Activated T-cell treated with anti-CD3 and anti-CD28 coated beads, Interleukin-2, amount 50 U/mL, for 72 hours (primary cell): ENCODE measurements at places on chromosomes 7 and 10. TPM values are rescaled to one million over a fixed set of nuclear protein-coding genes. Genes with fewer than 3 reads are reported as not detected.
A peak's percentile ranks its signal among the peaks of the same experiment; 100 is the strongest.

DNA sequence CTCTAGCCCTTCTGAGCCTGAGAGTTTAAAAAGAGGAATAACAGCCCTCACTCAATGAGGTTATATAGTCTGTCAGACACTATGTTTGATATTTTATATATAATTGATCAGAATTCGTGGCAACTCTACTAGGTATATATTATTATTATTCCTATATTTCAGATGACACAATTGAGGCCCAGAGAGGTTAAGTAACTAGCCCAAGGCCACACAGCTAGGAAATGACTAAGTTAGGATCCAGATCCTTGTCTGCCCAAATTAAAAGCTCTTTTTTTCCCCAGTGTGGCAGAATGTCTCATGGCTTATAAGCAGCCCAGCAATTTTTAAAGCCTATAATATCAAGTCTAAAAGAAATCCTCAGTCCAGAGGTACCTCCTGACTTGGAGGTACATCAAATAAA lies 1119.9 kb upstream of the AUTS2 start:
- no peaks in the 10 kb centered on the region for H3K27me3 ChIP-seq
- DNase-seq = no peak
- H3K36me3 ChIP-seq = no peaks in the 10 kb centered on the region
- no peak overlapping the region for H3K4me3 ChIP-seq

GRCh38 chr7:29884399-29885272 lies 78.3 kb downstream of the WIPF3 start:
- H3K36me3 ChIP-seq = no peaks in the 10 kb centered on the region
- H3K4me1 ChIP-seq = peaks cover 9% of the 10 kb centered on the region
- H3K4me3 ChIP-seq = no peak overlapping the region
- DNase-seq = no peak
- H3K27me3 ChIP-seq = no peaks in the 10 kb centered on the region

DNA sequence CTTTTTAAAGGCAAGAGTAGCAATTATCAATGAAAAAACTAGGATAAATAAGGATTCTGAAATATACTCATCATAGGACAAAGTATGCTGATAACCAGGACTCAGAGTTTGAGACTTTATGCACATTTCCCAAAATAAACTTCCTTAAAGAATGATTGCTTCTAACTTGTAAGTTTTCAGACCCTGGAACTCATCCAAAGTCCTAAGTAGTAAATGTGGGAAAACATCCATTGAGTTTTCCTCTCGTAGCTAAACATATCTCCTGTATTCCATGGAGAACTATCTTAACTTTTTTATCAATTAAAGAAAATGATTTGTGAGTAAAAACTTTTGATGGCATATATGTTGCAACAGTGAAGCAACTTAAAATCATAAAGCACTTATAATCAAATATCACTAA lies 285.2 kb upstream of the KLF6 start:
- H3K4me1 ChIP-seq = peaks cover 9% of the 10 kb centered on the region
- DNase-seq = no peak
- no peak overlapping the region for H3K27ac ChIP-seq

GRCh38 chr7:158904599-158904998 lies 48.2 kb downstream of the DYNC2I1 start:
- peaks cover 2% of the 10 kb centered on the region for H3K36me3 ChIP-seq
- H3K4me3 ChIP-seq = no peak overlapping the region
- H3K27me3 ChIP-seq = no peaks in the 10 kb centered on the region
- DNase-seq = no peak
- H3K4me1 ChIP-seq = peaks cover 10% of the 10 kb centered on the region

- H3K27me3 ChIP-seq = no peaks in the 10 kb centered on the region
- no peak overlapping the region for H3K27ac ChIP-seq
- H3K4me3 ChIP-seq = no peak overlapping the region
- DNase-seq = no peak
- no peaks in the 10 kb centered on the region for H3K4me1 ChIP-seq
- H3K36me3 ChIP-seq = no peaks in the 10 kb centered on the region
Observed at GRCh38 chr7:152847386-152847908, 87.9 kb downstream of the ACTR3B start.

- no peaks in the 10 kb centered on the region for H3K27me3 ChIP-seq
- no peak overlapping the region for H3K27ac ChIP-seq
- H3K36me3 ChIP-seq = peaks cover 3% of the 10 kb centered on the region
- H3K4me1 ChIP-seq = no peaks in the 10 kb centered on the region
- H3K4me3 ChIP-seq = no peak overlapping the region
Observed at GRCh38 chr10:95880704-95881103, 27.1 kb upstream of the CC2D2B start.

DNA sequence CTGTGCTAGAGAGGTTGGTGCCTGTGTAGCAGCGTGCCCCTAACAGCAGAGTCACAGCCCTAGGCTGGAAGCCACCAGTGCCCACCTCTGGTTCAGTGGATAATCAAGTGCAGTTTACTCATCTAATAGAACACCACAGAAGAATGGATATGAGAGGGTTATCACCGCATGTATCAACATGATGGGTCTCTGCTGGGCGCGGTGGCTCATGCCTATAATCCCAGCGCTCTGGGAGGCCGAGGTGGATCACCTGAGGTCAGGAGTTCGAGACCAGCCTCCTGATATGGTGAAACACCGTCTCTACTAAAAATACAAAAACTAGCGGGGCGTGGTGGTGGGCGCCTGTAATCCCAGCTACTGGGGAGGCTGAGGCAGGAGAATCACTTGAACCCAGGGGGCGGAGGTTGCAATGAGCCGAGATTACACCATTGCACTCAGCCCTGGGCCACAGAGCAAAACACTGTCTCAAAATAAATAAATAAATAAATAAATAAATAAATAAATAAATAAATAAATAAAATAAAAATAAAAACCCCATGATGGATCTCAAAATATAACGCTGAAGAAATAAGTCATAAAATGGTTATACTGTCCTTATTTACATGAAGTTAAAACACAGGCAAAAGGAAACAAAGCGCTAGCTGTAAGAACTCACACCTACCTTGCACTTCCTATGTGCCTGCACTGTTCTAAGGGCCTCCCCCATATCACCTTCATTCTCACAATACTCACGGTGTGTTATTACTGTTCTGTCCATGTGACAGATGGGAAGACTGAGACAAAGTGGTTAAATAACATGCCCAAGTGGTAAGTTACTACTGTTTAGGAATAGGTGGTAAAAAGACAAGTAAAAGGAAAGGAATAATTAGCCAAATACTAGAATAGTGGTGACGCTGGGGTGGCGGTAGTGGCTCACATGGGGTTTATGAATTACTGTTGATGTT lies 70.9 kb downstream of the AMZ1 start:
- no peaks in the 10 kb centered on the region for H3K27me3 ChIP-seq
- peaks cover 53% of the 10 kb centered on the region for H3K4me1 ChIP-seq
- no peak for DNase-seq
- H3K4me3 ChIP-seq = peak overlapping the region; percentile 71
- peaks cover 22% of the 10 kb centered on the region for H3K36me3 ChIP-seq

GRCh38 chr10:31757831-31758230 lies 170.8 kb downstream of the ARHGAP12 start:
- H3K27ac ChIP-seq = no peak overlapping the region
- no peak overlapping the region for H3K4me3 ChIP-seq
- H3K27me3 ChIP-seq = no peaks in the 10 kb centered on the region
- DNase-seq = no peak
- H3K36me3 ChIP-seq = peaks cover 3% of the 10 kb centered on the region
- peaks cover 35% of the 10 kb centered on the region for H3K4me1 ChIP-seq

- DNase-seq = no peak
- H3K36me3 ChIP-seq = no peaks in the 10 kb centered on the region
- H3K27ac ChIP-seq = no peak overlapping the region
- H3K4me3 ChIP-seq = no peak overlapping the region
Observed at GRCh38 chr10:107899075-107899474, 734.6 kb upstream of the SORCS1 start.

DNA sequence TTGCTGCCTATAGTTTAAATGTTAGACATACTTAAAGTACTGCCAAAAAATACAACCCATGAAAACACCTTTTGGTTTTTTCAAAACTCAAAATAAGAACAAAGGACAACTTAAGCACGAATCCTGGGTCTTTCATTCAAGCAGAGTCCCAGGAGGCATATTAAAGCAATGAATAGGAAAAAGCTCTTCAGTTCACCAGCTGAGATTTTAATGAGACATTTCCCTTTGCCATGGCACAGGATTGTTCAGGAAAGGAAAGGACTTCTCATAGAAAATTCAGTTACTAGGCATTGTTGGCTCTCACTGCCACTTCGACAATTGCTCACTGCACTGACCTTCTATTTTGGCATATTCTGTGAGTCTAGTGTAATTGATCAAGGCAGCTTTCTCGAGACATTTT lies 133.5 kb upstream of the FEZF1 start:
- no peaks in the 10 kb centered on the region for H3K4me1 ChIP-seq
- H3K4me3 ChIP-seq = no peak overlapping the region
- H3K27me3 ChIP-seq = no peaks in the 10 kb centered on the region
- no peak for DNase-seq

- H3K27ac ChIP-seq = no peak overlapping the region
- no peaks in the 10 kb centered on the region for H3K4me1 ChIP-seq
- no peak for DNase-seq
- no peak overlapping the region for H3K4me3 ChIP-seq
Observed at GRCh38 chr10:88181902-88182600, 318.6 kb downstream of the PTEN start.

DNA sequence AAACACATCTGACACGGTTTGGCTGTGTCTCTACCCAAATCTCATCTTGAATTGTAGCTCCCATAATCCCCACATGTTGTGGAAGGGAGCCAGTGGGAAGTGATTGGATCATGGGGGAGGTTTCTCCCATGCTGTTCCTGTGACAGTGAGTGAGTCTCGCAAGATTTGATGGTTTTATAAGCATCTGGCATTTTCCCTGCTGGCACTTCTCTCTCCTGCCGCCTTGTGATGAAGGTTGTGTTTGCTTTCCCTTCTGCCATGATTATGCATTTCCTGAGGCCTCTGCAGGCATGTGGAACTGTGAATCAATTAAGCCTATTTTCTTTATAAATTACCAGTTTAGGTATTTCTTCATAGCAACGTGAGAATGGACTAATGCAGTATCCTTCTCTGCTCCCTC lies 5.9 kb upstream of the HTR5A start:
- H3K36me3 ChIP-seq = no peaks in the 10 kb centered on the region
- H3K4me3 ChIP-seq = no peak overlapping the region
- peaks cover 46% of the 10 kb centered on the region for H3K27me3 ChIP-seq
- DNase-seq = no peak

- DNase-seq = no peak
- peaks cover 5% of the 10 kb centered on the region for H3K36me3 ChIP-seq
- no peak overlapping the region for H3K4me3 ChIP-seq
Observed at GRCh38 chr7:66330961-66331360, 125.8 kb downstream of the TPST1 start.

GRCh38 chr10:113808168-113808567 lies 45.7 kb downstream of the DCLRE1A start:
- peaks cover 32% of the 10 kb centered on the region for H3K27me3 ChIP-seq
- H3K27ac ChIP-seq = no peak overlapping the region
- no peak for DNase-seq
- no peaks in the 10 kb centered on the region for H3K4me1 ChIP-seq
- no peak overlapping the region for H3K4me3 ChIP-seq
- no peaks in the 10 kb centered on the region for H3K36me3 ChIP-seq

DNA sequence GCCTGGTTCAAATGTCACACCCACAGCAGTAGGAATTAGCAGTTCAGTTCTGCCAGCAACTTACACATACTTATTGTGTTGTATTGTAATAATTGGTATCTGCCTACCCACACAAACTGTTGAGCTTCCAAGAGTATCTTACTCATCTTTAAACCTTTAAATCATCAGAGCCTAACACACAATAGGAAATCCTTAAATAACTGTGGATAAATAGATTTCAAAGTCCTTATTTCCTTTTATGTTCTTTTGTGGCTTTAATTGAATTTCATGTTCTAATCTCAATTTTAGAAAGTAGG lies 3.9 kb downstream of the CASD1 start:
- H3K4me3 ChIP-seq = peak overlapping the region; percentile 30
- no peak overlapping the region for H3K27ac ChIP-seq

DNA sequence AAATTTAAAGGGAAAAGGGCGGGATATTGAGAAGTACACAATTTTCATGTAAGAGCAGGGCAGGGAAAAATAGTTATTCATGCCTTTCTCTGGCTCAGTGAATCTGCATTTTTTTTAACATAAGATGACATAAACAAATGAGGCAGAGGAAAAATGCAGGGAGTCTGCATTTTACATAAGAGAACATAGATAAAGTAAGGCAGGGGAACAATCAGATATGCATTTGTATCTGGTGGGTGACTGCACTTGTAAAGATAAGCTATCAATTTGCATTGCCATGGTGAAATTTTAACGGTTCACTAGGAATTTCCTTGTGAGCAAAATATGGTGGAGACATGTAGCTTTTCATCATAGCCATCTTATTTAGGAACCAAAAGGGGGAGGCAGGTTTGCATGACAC lies 33.5 kb downstream of the ALOX5 start:
- peaks cover 12% of the 10 kb centered on the region for H3K27me3 ChIP-seq
- H3K4me1 ChIP-seq = no peaks in the 10 kb centered on the region
- H3K4me3 ChIP-seq = no peak overlapping the region
- no peaks in the 10 kb centered on the region for H3K36me3 ChIP-seq

- H3K4me1 ChIP-seq = peaks cover 92% of the 10 kb centered on the region
- peak overlapping the region; percentile 61 for H3K4me3 ChIP-seq
- peak overlapping the region; percentile 97 for H3K27ac ChIP-seq
- H3K36me3 ChIP-seq = peaks cover 14% of the 10 kb centered on the region
- no peaks in the 10 kb centered on the region for H3K27me3 ChIP-seq
- DNase-seq = peak; percentile 61
Observed at GRCh38 chr10:62185919-62186692, 82.5 kb downstream of the RTKN2 start.

DNA sequence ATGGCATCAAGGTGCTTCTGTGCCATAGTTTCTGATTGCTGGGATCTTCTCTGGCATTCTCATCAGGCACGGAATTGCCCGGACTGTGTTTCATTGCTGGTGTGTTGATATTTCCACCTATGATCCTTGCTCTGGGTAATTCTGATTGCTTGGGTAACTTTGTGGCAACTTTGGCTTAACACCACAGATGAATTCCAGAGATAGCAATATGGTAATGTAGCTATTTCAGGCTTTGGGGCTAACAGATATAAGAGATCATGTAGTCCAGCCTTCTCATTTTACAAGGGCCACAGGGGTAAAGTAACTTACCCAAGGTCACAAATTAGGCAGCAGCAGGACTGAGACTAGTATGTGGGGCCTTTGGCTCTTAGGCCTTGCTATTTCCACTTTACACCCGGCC lies 53.9 kb upstream of the PLPP4 start:
- H3K36me3 ChIP-seq = no peaks in the 10 kb centered on the region
- no peak overlapping the region for H3K4me3 ChIP-seq
- no peak overlapping the region for H3K27ac ChIP-seq
- no peak for DNase-seq
- no peaks in the 10 kb centered on the region for H3K4me1 ChIP-seq

- no peak overlapping the region for H3K4me3 ChIP-seq
- peaks cover 30% of the 10 kb centered on the region for H3K27me3 ChIP-seq
- H3K27ac ChIP-seq = no peak overlapping the region
- H3K36me3 ChIP-seq = no peaks in the 10 kb centered on the region
- no peak for DNase-seq
Observed at GRCh38 chr10:118290471-118290995, 51.6 kb downstream of the FAM204A start.

The PLXDC2 gene
- 0.07 TPM for total RNA-seq

The ESYT2 gene
- 68.6 TPM for total RNA-seq

The TWNK gene
- total RNA-seq = 12.0 TPM

The INA gene
- total RNA-seq = 0.46 TPM

The LRRN3 gene
- 15.3 TPM for total RNA-seq
